Caco-2 (cell line): ENCODE measurements at places on chromosomes 4 and X. TPM values are rescaled to one million over a fixed set of nuclear protein-coding genes. Genes with fewer than 3 reads are reported as not detected.

The LARP7 gene
- 35.7 and 38.0 TPM in 2 replicates for total RNA-seq

DNA sequence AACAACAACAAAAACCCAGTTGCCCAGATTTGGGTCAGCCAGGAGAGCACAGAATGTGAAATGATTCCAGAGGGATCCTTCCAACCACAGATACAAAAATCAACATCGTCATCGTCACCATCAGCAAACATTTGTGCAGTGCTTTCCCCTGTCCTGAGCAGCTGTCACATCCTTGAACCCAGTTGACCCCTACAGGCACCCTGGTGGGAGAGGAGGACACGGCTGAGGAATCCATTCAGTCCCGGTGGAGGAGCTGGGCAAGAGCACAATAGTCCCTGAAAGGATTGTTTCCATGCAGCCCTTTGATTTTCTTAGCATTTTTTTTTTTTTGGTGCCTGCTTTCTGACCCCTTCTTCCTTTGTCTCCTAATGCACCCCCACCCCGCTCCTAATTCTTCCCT, 37.1 kb upstream of the STX18 start:
- H3K4me3 ChIP-seq: no peak overlapping the region
- H3K27ac ChIP-seq: no peak overlapping the region
- no peak for DNase-seq
- no peaks in the 10 kb centered on the region for H3K27me3 ChIP-seq

The SMIM10L2A gene
- 2.1 and 2.6 TPM in 2 replicates for total RNA-seq

DNA sequence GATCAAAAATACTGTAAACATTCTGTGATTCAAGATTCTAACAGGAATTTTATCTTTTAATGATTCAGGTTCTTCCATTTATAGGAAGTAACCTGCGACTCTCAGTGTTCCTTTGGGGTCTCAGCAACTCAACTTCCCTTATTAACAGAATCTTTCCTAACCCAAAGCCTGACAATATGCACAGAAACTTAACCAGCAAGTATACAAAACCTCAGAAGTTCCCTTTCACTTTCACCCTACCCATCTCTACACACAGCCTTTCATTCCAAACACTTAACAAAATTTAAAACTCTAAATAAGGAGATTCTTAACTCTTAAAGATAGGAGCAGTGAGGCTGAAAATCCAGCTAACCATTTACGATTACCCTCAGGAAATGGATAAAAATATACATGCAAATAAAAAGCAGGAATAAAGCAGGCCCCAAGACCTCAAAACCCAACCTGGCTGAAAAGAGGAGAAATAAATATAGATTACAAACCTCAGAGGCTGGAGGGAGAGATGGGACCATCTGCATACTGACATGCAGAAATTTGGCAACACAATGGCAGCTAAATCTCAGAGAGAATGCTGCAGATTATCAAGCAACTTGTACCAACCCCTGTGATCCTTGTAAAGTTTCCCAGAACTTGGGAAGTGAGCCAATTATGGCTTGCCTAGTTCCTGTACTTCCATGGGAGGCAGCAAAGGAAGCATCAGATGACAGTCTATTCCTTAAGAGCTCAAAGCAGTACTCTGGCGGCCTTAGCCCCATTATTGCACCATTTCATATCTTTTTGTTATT, 101.0 kb downstream of the ATP11C start:
- no peak for DNase-seq
- no peaks in the 10 kb centered on the region for H3K4me1 ChIP-seq
- no peak overlapping the region for H3K27ac ChIP-seq
- no peaks in the 10 kb centered on the region for H3K36me3 ChIP-seq
- H3K27me3 ChIP-seq: no peaks in the 10 kb centered on the region
- H3K4me3 ChIP-seq: no peak overlapping the region

GRCh38 chrX:6292599-6292998, 63.9 kb upstream of the NLGN4X start:
- no peaks in the 10 kb centered on the region for H3K36me3 ChIP-seq
- no peaks in the 10 kb centered on the region for H3K27me3 ChIP-seq
- DNase-seq: no peak
- no peak overlapping the region for H3K4me3 ChIP-seq
- H3K4me1 ChIP-seq: no peaks in the 10 kb centered on the region

The UGT2A1 gene
- not detected in 2 replicates for total RNA-seq

DNA sequence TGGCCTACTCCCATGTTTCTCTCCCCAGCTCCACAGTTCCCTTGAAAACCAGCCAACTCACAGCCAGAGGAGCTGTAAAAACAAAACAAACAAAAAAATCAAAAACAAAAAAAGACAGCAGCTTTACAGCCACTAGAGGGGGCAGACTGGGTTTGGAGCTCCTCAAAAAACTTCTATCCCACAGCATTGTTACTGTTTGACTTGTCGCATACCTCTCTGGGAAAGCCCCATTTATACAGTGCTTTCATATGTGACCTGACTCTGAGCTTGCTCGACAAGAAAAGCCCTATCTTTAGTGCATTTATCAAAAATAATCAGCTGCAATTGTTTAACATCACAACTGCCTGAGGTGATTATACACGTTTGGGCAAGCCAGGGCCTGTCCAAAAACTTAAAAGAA, 21.6 kb downstream of the TSPAN6 start:
- no peak overlapping the region for H3K4me3 ChIP-seq
- DNase-seq: peak; percentile 38
- H3K27ac ChIP-seq: peak overlapping the region; percentile 64
- no peaks in the 10 kb centered on the region for H3K27me3 ChIP-seq
- H3K36me3 ChIP-seq: no peaks in the 10 kb centered on the region
- H3K4me1 ChIP-seq: 0 out of 2 replicates have a peak, but pooled peaks cover 7% of the 10 kb centered on the region

GRCh38 chrX:86047936-86048280, 550 bp upstream of the CHM start:
- H3K27me3 ChIP-seq: no peaks in the 10 kb centered on the region
- no peak overlapping the region for H3K27ac ChIP-seq
- DNase-seq: no peak
- H3K4me3 ChIP-seq: peak overlapping the region; percentile 55
- H3K36me3 ChIP-seq: no peaks in the 10 kb centered on the region

GRCh38 chr4:2797545-2798305, 4.8 kb downstream of the SH3BP2 start:
- H3K27me3 ChIP-seq: no peaks in the 10 kb centered on the region
- H3K27ac ChIP-seq: no peak overlapping the region
- H3K4me1 ChIP-seq: peaks cover 16% of the 10 kb centered on the region; the same call in 1 of the 2 replicates

The AP1S2 gene
- 18.4 and 18.6 TPM in 2 replicates for total RNA-seq

GRCh38 chrX:82589410-82589809, 918.7 kb upstream of the POU3F4 start:
- no peak overlapping the region for H3K27ac ChIP-seq
- H3K36me3 ChIP-seq: no peaks in the 10 kb centered on the region

DNA sequence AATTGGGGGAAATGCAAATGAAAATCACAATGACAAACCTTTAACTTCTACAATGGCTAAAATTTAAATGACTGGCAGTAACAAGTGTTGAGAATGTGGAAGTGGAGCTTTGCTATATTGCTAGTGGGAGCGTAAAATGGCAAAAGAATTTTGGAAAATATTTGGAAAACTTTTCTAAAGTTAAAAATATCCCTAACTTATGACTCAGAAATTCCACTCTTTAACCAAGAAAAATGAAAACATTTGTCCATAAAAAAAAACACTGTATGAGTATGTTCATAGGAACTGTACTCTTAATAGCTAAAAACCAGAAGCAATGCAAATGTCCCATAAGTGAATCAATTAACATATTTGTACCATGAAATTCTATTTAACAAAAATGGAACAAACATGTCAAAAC, 3.6 kb downstream of the TBCK start:
- H3K27ac ChIP-seq: peak overlapping the region; percentile 42
- DNase-seq: no peak
- no peak overlapping the region for H3K4me3 ChIP-seq
- peaks cover 60% of the 10 kb centered on the region for H3K4me1 ChIP-seq
- no peaks in the 10 kb centered on the region for H3K27me3 ChIP-seq

DNA sequence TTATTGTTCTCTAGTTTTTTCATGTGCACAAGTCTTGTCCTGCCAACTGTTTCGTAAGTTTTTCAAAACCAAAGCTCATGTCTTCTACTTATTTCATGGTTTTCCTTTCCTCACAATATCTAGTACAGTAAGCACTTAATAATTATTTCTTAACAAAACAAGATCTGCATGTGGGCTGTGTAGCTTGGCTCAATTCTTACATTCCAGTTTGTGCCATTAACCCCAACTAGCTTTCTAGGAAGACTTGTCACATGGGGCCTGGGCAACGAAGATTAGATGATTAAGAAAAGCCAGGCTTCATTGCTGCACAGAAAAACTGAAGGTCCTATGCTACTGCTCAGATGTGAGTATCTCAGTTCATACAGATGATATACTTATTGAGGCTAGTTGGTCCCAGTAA, 155.3 kb upstream of the TEX13A start:
- no peaks in the 10 kb centered on the region for H3K27me3 ChIP-seq
- H3K36me3 ChIP-seq: no peaks in the 10 kb centered on the region
- DNase-seq: no peak
